ENCODE measurements at places on chromosomes 2 and 18.

DNA sequence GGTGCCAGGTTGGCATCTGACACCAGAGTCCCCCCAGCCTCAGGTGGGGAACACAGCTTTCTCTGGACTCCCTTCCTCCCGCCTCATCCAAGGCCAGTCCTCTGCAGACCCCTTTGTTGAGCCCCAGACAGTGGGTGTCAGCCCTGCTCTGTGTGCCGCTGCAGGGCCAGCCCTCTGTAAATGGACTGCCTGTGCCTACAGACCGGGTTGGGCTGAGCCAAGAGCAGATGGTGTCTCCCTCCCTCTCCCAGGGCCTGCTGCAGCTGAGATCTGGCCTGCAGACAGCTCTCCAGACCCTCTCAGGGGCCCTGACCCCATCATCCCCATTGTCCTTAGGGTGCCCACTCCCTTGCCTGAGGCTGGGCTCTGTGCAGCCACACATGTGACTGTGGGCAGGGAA, 160.8 kb downstream of the KLHL29 start:
- DNase-seq, result no peak

- no peak for DNase-seq
These were observed 66.4 kb upstream of the NCK2 start for GRCh38 chr2:105678346-105678745.

- no peak for DNase-seq
These were observed 240.5 kb upstream of the CHAC2 start for GRCh38 chr2:53527056-53527455.

DNA sequence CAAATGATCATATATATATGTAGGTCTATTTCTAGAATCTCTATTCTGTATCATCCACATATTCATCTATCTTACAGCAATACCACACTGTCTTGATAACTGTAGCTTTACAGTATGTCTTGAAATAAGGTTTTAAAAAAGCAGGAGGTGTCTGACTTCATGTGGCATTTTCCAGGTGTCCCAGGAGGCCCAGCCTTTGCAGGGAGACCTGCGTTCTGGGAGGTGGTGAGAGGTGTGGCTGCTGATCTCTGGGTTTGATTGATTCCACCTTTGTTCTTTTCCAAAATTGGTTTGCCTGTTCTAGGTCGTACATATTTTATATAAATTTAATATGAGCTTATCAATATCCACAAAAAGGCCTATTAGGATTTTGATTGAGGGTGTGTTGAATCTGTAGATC, 26.6 kb downstream of the DPYSL5 start:
- DNase-seq, result no peak

GRCh38 chr2:75602724-75603342, 42.1 kb upstream of the EVA1A start:
- no peak for DNase-seq

DNA sequence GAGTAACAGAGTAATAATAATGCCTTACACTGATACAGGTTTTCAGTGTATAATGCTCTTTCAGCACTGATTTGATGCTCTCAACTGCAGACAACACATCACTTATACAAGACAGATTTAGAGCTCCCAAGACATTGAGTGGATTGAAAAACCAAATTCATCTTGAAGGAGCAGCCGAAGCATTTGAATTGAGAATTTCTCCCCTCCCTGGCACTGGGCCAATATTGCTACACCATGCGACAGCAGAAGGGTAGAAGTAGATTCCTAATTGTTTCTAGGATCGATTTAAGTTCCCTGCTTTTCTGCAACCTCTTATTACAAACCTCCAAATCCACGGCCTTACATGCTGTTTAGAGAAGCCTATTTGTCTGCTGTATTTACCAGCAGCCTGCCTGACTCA, 15.5 kb downstream of the CENPA start:
- no peak for DNase-seq

- no peak for DNase-seq
These were observed 37.0 kb downstream of the KLHL14 start for GRCh38 chr18:32735781-32736180.

- DNase-seq, result no peak
These were observed 1868.8 kb upstream of the CELF4 start for GRCh38 chr18:39434223-39434920.

DNA sequence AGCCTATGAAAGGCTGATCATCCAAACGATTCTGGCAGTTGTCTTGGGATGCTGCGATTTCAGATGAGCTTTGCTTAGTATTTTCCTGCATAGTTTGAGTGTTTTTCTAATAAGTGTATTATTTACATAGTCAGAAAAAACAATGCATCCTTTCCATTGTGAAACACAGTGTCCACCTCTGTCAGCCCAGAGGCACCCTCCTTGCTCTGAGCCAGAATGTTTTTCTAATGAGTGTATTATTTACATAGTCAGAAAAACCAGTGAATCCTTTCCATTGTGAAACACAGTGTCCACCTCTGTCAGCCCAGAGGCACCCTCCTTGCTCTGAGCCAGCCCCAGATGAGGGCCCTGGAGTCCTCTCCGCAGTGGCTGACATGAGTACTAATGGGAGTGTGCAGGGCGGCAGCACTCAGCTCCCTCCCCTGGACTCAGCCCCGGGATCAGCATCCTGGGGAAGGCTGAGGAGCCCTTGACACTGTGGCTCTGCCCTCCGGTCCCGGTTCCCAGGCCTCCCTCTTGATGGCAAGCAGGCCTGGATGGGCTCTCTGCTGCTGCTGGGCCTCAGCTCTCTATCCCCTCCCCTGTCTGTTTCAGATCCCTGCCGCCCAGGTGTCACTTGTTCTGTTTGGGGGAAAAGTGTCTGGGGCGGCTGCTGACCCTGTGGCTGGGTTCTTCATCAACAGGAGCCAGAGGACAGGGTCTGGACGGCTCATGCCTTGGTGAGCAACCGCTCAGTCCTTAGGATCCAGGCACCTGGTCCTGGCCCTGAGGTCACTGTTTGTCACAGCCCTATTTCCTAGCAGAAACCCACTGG, 5.9 kb downstream of the MFSD2B start:
- no peak for DNase-seq

- DNase-seq, result no peak
These were observed 35.5 kb downstream of the EFEMP1 start for GRCh38 chr2:55887901-55888624.

DNA sequence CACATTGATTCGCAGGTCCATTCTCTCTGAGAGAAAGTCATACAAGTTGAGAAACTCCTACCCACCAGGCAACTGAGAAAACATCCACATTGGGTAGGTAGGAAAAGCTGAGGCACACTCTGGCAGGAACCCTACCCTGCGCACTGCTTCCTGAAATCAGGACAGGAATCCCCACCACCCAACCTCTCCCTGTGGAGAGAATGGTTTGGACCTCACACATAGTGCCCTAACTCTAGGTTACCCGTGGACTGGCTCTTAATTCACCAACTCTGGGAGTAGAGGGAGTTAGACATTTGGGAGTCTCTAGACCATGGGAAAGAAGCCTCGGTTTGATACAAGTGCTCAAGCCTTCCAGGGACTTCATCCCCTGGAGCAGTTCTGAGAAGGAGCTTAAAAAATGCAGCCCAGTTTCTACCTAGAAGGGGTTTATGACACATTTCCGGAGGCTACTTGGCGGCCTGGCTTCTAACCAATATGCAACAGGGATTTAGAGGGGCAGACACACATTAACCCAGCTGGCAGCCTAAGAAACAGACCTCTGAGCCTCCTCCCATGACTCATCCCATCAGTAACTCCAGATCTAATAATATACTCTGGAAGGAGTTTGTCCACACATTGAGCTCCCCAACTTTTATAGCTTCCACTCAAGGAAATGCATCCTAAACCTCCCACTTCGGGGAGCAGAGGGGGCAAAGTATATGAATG, 136.7 kb downstream of the EML6 start:
- DNase-seq, result no peak
